ENCODE measurements at places on chromosomes 16 and 17. TPM values are rescaled to one million over a fixed set of nuclear protein-coding genes. Genes with fewer than 3 reads are reported as not detected.

GNGT2 gene
- 1.5 TPM for total RNA-seq

ZNF232 gene
- 4.6 TPM for total RNA-seq

NOG gene
- 0.74 TPM for total RNA-seq

CDK5R1 gene
- 1.8 TPM for total RNA-seq

KRTAP4-8 gene
- total RNA-seq = not detected

ADAP2 gene
- 43.2 TPM for total RNA-seq

MAF gene
- total RNA-seq = 100 TPM

SOX15 gene
- not detected for total RNA-seq

All from mesenteric fat pad (tissue), 1 donor.